Brain microvascular endothelial cell (primary cell): ENCODE measurements at places on chromosomes 5 and 9.
A peak's percentile ranks its signal among the peaks of the same experiment; 100 is the strongest.

- DNase-seq = peak; percentile 90
Observed at GRCh38 chr9:81431641-81432040, 257.7 kb downstream of the TLE1 start.

GRCh38 chr5:179268966-179269693 is 76.1 kb downstream of the ADAMTS2 start:
- no peak for DNase-seq

DNA sequence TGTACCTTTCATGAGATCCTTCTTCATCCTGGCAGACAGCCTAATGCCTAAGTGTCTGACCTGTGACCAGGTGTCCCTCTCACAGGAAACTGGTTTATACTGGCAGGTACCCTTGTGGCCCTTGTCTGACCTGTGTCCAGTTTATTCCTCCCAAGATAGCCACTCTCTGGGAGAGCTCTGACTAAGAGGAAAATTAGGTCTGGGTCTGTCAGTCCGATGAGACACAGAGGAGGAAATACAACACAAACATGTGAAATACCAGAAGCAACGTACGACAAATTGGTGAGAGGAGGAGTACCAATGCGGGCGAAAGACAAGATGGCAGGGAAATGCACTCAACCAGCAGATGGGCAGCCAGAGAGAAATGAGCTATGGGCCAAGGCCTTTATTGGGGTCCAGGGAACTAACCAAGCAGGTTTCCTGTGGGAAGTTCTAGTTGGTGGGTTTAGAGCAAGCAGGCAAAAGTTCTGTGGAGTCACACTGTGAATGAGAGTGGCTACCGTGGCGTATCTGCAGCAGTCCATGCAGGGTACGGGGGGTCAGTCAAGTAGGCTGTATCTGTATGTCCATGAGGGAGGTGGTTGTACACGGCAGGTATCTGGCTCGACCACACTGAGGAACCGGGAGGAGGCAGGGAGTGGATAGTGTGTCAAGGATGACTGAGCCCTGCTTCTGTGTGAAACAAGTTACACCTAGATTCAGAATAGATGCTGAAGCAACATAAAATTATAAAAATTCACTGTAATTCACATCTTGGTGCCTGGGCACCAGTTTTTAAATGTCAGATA is 109.0 kb downstream of the MLLT3 start:
- peak; percentile 57 for DNase-seq

GRCh38 chr9:17793713-17794622 is 215.1 kb downstream of the SH3GL2 start:
- DNase-seq = peak; percentile 6

GRCh38 chr9:133320421-133320881 is 15.5 kb downstream of the SURF6 start:
- no peak for DNase-seq

GRCh38 chr5:118889165-118889564 is 99.2 kb downstream of the DTWD2 start:
- DNase-seq = no peak

GRCh38 chr5:178213748-178214151 is 9.4 kb downstream of the HNRNPAB start:
- DNase-seq = no peak

DNA sequence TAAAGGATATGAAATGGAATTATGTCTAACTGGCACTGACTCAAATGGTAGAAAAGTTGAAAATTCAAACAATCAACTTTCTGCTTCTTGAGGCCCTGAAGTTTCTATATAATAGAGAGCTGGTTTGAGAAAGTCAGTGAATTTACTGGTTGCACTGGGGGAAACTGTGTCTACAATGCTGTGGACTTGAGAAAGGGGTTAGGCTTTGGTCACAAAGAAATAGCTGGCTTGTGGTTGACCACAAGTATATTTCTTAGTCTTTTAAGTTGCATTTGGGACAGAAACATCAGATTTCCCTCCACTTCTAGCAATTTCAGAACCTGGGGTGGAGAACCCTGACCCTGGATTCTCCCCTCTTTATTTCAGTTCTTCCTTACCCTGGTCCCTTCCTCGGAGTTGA is 192.6 kb upstream of the ACTBL2 start:
- DNase-seq = no peak

DNA sequence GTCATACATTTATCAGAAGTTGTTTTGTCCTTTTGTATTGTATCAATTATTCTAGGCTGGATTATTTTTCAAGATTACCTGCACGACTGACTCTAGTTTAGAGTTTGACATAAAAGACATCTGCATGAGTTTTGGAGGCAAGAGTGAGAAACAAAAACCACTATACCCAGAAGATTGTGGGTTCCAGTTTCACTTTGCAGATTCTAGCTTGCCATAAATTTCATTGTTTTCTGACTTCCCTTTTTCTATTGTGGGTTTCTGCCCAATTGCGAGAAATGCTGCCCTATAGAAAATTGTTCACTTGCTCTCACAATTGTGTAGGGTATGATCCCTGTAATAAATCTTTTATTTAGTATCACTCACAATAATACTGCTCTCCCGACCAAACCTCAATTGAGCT is 1043.4 kb upstream of the CDH10 start:
- DNase-seq = no peak

DNA sequence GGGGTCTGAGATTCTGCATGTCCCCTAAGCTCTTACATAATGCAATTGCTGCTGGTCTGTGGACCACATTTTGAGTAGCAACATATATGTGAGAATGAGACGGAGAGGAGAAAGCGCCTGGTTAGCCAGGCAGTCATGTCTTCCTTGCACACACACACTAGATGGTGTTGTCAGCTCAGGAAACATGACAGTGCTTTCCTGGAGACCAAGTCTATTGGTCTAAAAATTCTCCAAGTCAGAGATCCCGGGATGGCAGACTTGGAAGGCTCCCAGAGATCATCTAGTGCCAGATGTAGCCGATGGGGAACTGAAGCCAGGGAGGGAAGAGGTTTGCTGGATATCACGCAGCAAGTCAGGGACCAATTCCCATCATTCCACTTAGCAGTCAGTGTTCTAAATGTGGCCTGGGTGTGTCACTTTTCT is 53.4 kb downstream of the GALNT12 start:
- DNase-seq = peak; percentile 84

DNA sequence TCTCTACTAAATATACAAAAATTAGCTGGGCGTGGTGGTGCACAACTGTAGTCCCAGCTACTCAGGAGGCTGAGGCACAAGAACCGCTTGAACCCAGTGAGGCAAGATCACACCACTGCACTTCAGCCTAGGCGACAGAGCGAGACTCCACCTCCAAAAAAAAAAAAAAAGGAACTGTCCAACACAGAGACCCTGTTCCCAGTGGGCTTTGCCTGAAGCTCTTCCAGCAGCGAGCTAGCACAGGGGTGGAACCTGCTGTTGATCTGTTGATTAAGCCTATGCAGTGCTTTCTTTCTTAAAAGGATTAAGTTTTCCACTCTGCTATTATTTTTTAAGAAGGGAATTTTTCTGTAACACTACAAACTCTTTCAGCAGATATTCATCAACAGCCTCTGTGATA is 171.0 kb upstream of the TUT7 start:
- DNase-seq = no peak

DNA sequence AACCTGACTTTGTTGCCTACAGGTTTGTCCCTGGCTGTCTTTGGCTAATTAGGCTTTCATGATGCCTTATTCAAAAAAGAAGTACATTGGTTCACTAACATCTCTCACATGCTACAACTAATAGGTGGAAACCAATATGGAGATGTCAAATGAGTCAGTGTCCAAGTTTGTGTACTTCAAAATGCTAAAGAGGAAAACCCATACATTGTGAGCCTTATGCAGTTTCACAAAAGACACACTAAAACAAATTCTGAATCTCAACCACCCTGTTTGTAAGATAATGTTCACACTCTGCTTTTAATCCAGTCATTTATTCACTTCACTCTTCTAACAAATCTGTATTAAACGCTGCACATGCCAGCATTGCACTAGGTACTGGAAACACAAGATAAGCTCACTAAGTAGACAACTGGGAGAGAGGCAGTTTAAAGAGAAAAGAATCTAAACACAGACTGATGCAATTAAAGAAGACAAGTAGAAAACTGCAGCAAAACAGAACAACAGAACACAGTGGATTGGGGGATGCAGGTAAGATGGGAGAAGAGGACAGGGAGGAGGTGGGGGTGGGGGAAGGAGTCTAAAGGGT is 104.1 kb downstream of the DROSHA start:
- no peak for DNase-seq

DNA sequence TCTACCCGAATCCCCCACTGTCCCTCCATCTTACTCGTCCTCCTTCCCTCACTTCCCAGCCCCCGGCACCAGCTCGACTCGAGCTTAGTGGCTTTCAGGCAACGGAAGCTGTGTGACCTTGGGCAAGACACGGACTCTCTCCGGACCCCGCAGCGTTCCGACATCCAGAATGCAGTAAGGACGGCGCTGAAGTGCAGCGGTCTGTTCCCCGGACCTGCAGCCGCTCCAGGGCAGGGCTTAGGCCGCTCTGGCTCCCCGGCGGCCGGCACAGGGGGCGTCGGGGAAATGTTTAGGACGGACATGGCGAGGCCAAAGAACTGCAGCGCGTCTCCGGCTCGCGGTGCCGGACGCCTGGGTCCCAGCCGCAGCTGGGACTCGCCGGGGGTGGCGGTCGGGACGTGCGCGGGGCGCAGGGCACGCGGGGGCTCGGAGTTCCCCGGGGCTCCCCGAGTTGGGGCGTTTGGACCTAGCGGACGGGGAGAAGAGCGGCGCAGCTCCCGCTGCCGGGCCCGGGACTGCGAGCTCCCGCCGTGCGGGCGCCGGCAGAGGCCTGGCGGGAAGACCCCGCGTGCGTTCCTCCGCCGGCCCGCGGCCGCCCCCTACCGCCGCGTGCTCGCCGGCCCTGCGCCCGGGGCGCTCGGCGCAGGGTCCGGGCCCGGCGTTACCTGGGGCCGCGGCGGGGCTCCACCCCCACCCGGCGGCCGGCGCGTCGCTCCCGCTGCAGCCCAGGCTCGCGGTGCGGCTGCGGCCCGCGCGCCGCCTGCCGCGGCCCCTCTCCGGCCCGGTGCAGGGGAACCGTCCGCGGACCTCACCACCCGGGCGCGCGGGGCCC is 5.6 kb upstream of the RNF44 start:
- DNase-seq = no peak
